ENCODE measurements at places on chromosomes 16 and 17.

DNA sequence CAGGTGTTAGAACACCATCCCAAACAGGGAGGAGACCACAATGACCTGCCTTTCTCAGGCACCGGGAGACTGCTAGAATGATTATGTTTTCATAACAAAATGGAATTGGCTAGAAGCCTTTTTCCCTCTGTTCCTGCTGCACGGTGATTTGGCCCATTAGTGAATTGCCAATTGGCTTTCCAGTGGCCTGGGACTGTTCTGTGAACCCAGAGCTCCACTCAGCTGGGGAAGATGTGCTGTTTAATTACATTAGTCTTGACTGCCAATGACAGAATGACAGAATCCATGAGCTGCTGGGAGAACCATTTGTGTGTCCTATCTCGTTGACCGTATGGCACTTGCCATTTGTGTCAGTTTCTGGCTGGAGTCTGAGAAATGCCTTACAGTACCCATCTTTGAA lies 242.9 kb downstream of the CDH11 start:
- DNase-seq = no peak

DNA sequence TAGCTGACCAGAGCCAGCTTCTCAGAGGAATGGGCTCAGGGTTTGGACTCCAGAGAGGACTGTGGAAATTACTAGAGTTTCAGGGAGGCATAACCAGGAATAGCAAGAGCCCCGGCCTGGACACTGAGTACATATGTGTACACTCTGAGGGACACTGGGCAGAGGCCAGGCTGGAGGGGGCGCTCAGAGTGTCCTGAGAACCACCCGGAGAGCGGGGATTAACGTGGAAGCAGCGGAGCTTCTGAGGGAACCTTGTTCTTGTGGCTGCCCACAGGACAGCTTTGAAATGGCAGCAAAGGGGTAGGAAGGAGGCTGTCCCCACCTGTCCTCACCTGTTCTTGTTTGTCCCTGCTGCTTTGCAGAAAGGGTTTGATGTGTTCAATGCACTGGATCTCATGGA lies 27.8 kb downstream of the PLCD3 start:
- no peak for DNase-seq

- DNase-seq = no peak
These were observed 325.8 kb downstream of the ABCC12 start for GRCh38 chr16:47829850-47830600.

- DNase-seq = no peak
These were observed 50.4 kb downstream of the LITAF start for GRCh38 chr16:11536104-11536866.

- DNase-seq = no peak
These were observed 5.2 kb upstream of the EIF1 start for GRCh38 chr17:41683441-41684007.

DNA sequence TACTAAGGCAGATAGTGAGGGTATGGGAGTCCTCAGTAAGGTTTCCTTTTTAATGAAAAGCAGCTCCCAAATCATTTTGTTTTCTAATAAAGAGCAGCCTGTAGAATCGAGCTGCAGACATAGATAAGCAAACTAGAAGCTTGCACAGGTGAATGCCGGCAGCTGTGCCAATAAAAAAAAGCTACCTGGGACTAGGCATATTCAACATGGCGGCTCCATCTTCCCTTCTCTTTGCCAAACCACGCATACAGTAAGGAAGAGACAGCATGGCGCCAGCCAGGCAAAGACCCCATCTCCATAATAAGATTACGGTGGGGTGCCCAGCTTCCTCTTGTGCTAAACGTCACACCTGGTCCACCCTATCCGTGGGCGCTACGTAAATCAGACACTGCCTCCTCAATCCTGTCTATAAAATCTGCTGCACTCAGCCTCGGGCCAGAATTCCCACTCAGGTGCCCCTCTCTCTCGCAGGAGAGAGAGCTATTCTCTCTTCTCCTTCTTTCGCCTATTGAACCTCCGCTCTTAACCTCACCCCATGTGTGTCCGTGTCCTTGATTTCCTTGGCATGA lies 92.7 kb upstream of the FA2H start:
- no peak for DNase-seq

- no peak for DNase-seq
These were observed 33.8 kb upstream of the CCL22 start for GRCh38 chr16:57324749-57325148.

DNA sequence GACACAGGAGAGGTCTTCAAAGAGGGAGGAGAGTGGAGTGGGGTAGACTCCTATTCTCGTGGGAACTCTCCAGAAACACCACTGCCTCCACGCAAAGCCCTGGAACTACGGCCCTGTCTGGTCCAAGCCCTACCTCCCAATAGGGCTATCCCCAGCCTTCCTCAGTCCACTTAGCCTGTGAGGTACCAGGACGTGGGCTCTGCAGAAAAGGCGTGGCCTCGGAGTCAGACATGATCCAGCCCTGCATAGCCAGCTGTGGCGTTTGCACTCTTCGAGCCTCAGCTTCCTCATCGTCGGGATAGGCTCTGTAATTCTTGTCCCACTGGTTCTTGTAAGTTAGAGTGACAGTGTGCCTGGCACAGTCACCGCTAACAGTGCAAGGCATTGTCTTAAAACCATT lies 13.8 kb downstream of the ENDOV start:
- DNase-seq = no peak

DNA sequence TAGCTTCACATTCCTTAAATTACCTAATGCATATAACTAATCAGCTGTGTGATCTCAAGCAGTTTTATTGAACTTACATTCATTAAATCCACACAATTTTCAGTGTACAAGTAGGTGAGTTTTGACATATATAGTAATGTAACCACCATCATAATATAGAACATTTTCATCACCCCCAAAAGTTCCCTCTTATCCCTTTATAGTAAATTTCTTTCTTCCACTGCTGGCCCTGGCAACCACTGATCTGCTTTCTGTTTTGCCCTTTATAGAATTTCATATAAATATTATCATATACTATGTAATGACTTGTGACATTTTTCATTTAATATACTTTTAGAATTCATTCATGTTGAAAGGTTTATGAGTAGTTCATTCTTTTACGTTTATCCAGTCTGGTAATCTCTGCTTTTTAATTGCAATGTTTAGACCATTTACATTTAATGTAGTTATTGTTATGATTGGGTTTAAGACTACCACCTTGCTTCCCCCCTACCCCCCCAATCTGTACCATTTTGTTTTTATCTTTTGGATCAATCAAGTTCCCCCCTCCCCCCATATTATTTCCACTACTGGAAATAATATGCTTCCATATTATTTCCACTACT lies 125.3 kb upstream of the NACA2 start:
- no peak for DNase-seq

- no peak for DNase-seq
These were observed 22.8 kb upstream of the TOX3 start for GRCh38 chr16:52569701-52570100.

DNA sequence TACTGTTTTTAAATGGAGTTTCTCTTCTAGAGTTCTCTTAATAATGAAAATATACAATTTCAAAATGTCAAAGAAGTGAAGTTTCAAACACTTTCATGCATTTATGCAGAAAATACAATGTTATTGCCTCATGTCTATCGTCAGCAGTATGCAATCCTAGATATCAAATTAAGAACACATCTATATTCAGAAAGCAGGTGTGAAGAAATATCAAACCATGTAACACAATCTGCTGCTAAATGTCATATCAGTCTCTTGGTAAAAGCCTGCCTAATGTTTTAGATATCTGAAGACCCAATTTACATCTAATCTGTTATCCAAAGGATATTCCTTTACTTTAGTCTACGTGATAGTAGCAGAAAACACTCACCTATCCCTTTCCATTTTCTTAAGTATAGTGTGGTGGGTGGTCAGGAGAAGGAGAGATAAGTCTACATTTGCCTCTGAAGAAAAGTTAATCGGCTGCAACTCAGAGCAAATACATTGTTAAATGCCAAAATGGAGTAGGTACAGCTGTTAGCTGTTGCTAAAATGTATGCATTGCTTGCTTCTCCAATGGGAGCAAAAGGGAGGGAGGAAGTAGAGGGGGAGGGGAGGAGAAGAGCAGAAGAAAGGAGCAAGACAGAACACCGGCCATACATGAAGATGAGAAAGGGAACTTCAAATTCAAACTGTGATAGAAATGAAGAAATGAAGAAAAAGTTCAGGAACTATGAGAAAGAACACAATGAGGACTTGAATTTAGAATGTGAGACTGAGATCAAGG lies 64.9 kb downstream of the ITFG1 start:
- DNase-seq = no peak

DNA sequence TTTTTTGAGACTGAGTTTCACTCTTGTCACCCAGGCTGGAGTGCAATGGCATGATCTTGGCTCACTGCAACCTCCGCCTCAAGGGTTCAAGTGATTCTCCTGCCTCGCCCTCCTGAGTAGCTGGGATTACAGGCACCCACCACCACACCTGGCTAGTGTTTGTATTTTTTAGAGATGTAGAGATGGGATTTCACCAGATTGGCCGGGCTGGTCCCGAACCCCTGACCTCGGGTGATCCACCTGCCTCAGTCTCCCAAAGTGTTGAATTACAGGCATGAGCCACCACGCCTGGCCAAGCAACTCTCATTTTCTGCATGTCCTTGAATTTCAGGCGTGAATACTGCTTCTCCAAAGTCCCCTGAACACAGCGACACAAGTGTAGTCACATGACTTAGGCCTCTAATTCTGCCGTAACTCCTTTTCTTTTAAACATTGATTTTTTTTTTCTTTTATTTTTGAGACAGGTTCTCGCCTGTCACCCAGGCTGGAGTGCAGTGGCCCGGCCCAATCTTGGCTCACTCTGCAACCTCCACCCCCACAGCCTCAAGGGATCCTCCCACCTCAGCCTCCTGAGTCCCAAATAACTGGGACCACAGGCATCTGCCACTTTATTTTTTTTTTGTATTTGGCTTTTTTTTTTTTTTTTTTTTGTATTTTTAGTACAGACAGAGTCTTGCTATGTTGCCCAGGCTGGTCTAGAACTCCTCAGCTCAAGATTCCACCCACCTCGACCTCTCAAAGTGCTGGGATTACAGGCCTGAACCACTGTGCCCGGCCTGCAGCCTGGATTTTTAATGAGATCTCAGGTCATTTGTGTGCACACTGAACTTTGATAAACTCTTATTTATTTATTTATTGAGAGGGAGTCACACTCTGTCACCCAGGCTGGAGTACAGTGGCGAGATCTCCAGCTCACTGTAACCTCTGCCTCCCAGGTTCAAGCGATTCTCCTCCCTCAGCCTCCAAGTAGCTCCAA lies 124.6 kb downstream of the KCNJ18 start:
- no peak for DNase-seq

- no peak for DNase-seq
These were observed 2.2 kb upstream of the EFTUD2 start for GRCh38 chr17:44901411-44901921.

All from germinal center (tissue), 1 donor.